Neural crest cell (in vitro differentiated cells): ENCODE measurements at places on chromosomes 1 and 21. TPM values are rescaled to one million over a fixed set of nuclear protein-coding genes. Genes with fewer than 3 reads are reported as not detected.
A peak's percentile ranks its signal among the peaks of the same experiment; 100 is the strongest.

AMIGO1 gene
- 6.1 and 7.2 TPM in 2 replicates for total RNA-seq

DNA sequence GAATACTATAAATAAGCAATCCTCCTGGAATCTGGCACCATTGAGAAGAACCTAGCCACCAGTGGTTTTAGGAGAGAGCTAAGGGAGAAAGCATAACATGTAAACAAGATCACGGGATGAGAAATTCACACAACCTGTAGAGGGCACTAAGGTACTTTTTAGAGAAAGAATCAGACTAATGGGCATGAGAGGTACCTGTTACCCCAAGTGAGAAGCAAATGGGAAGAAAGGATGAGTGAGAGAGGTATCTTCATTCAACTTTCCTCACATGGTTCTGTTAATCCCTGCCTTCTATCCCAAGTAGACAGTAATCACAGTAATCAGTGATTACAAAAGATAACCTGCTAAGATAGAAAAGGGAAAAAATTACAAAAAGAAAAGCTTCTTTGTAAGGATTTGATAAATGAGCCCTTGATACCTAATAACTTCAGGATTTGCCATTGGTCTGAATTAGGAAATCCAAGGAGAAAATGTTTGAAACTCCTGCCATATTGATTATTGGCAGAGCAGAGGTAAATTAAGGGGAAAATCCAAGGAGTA lies 251.1 kb upstream of the ADGRL2 start:
- no peak overlapping the region for H3K4me3 ChIP-seq
- no peaks in the 10 kb centered on the region for H3K36me3 ChIP-seq
- H3K4me1 ChIP-seq, result peaks cover 49% of the 10 kb centered on the region
- no peak for DNase-seq
- no peak overlapping the region for H3K27ac ChIP-seq
- no peaks in the 10 kb centered on the region for H3K27me3 ChIP-seq

GRCh38 chr1:180970333-180971079 lies 52.2 kb downstream of the STX6 start:
- H3K27ac ChIP-seq, result peak overlapping the region; percentile 61
- DNase-seq, result no peak
- H3K4me1 ChIP-seq, result peaks cover 27% of the 10 kb centered on the region
- H3K36me3 ChIP-seq, result peaks cover 33% of the 10 kb centered on the region

DNA sequence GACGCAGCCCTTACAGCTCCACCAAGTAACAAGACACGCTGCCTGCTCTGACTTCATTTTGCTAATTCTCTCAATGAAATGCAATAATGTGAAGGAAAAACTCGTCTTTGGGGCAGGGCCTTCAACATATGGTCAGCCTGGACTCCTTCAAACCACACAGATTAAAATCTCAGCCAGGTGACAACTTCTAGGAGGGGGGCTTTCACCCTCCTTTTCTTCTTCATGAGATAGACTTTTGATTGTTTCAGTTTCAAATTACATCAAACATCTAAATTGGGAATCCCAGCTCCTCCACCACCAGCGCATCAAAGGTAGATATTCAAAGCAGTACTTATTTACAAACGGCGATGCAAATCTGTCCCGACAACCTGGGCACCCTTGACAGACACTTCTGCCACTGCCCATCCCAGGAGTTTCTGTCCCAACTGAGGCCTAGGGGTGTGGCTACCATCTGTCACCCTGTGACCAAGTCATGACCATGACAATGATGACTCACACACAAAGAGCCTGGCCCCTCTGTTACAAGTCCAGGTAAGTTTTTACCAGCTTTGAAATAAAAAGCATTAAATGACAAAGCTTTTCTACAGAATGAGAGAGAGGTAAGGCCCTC lies 29.7 kb downstream of the SSBP3 start:
- H3K4me1 ChIP-seq, result peaks cover 73% of the 10 kb centered on the region
- no peaks in the 10 kb centered on the region for H3K36me3 ChIP-seq
